ENCODE measurements at places on chromosomes 4 and X. TPM values are rescaled to one million over a fixed set of nuclear protein-coding genes. Genes with fewer than 3 reads are reported as not detected.

DNA sequence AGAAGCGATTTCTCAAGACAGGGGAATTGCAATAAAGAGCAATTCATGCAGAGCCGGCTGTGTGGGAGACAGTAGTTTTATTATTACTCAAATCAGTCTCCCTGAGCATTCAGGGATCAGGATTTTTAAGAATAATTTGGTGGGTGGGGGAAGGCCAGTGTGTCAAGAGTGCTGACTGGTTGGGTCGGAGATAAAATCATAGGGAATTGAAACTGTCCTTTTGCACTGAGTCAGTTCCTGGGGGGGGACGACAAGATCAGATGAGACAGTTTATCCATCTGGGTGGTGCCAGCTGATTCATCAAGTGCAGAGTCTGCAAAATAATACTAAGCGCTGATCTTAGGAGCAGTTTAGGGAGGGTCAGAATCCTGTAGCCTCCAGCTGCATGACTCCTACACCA, 502.4 kb downstream of the NLGN4X start:
- no peak for DNase-seq

DNA sequence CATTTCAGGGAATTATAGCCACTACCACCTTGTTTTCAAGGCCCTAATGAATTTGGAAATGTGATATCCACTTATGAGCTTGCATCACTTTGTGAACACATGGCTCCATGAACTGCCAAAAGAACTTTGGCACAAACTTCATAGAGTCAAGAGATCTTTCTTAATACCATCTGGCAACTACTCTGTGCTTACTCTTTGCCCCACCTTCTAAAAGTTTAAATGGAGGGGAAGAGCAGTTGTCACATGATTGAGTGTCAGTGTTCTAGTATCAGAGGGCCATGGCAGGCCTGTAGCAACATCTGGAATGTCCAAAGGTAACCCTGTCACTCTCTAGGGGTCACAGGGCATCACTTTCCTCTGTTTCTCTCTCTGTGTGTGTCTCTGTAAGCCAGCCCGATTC, 2.6 kb upstream of the ADH1B start:
- DNase-seq: no peak

DNA sequence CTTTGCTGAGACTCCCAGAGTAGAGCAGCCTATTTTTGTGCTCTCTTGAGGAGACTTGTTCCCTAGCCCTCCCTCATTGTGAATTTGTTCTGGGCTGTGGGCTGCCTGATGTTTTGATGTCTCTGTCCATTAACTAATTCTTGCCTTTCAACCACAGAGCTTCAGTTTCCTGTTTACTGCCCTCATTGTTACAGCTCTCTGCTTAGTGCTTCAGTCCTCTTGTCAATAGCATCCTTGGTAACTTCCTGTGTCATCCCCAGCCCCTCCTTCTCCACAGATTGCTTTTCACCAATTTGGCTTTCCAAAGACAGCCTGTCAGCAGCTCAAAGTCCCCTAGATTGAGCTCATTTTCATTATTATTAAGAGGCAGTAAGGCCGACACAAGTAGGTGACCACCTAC, 69.9 kb downstream of the COX7B2 start:
- peak; percentile 27 for DNase-seq

GRCh38 chrX:77070202-77070918, 376.8 kb upstream of the FGF16 start:
- no peak for DNase-seq

GRCh38 chr4:81136161-81136905, 78.7 kb downstream of the PRKG2 start:
- no peak for DNase-seq

- DNase-seq: no peak
These were observed 191.2 kb upstream of the LNX1 start for GRCh38 chr4:53782458-53782845.

DNA sequence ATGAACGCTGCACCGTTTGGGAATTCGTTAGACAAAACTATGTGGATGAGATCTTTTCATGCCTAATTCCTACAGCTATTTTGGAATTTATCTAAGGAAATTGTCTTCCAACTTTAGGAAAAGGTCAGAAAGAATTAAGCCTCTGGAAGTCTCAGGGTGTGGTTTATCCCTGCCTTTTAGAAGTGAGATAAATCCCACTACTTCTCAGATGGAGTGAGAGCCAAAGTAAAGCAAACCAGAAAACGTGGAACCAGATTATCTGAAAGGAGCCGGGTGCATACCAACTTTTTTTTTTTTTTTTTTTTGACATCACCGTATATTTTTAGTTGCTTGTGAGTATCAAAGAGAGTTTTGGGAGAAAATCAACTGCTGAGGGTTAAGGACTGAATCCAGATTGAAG, 79.6 kb downstream of the VCX2 start:
- no peak for DNase-seq

DNA sequence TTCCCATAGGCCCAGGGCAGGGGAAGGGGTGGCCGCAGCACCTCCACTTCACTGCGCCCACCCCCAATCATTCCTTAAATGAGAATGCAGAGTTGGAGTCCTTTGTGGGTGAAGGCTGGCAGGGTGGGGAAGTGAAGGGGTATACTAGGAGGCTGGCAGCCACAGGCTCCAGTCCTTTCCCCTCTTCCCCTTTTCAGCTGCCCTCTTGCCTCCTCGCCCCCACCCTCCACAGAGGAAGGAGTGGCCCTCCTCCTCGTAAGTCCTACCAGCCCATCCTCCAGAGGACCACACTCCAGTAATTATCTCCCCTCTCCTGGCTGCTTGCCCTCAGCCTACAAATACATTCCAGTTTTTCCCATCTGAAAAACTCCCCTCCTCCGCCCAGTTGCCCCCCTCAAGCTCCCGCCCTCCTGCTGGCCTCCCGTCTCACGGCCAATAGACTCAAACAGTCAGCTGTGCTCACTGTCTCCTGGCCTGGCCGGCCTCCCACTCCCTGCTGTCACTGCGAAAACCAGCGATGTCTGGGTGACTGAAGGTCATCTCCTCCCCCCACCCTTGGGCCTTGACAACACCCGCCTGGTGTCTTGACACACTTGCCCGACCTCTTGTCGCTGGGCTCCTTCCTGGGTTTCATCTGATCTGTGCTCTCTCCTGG, 38.8 kb downstream of the EFNB1 start:
- DNase-seq: no peak

- no peak for DNase-seq
These were observed 1508.9 kb downstream of the STIM2 start for GRCh38 chr4:28369499-28369898.

Gene IL9R
- 0.72 TPM for total RNA-seq

Gene MTMR8
- 5.9 TPM for total RNA-seq

Gene CXCL1
- total RNA-seq: 0.20 TPM

Gene TASL
- total RNA-seq: not detected

Gene PAGE4
- not detected for total RNA-seq
